ENCODE measurements at places on chromosomes 7 and 10.

GRCh38 chr7:101200504-101200861, 353 bp downstream of the MOGAT3 start:
- DNase-seq, result no peak

GRCh38 chr7:107262857-107263256, 94.1 kb downstream of the HBP1 start:
- DNase-seq, result no peak

DNA sequence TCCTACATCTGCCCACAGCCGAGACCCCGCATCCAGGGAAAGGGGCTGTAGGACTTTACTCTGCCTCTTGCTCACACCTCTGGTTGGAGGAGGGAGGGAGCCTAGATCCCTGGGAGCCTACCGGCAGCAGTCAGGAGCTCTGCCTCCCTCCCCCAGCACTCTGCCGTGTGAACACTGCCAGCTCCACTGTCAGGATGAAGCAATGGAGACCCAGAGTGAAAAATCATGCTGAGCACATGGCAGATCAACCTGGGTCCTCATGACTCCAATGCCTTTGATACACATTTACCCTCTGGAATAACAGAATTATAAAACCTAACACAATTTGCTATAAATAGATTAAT, 477.7 kb downstream of the TNS3 start:
- DNase-seq, result no peak

- no peak for DNase-seq
Observed at GRCh38 chr10:126617208-126617607, 53.3 kb downstream of the C10orf90 start.

- DNase-seq, result no peak
Observed at GRCh38 chr7:155533827-155534690, 12.3 kb downstream of the CNPY1 start.

DNA sequence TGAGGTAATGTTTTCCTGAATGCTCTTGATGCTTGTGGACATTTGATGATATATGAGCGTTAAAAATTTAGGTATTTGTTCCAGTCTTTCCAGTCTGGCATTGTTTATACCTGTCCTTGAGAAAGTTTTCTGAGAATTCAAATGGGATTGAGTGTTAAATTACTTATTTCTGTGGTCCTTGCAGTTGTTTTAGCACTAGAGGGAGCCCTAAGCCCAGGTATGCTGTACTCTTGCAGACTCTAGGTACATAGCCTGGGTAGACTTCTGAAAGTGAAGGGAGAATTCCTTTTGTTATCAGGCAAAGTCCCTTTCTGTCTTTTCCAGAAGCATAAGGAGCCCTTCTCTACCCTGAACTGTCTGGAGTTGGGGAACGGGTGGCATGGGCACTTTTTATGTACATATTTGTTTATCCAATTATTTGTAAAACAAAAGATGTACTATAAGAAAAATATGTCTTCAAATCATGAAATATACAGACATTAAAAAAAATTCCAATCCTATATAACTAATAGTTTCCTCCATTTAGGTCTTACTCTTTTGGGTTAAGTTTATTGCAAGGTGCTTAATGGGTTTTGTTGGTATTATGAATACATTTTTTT, 262.1 kb downstream of the ATRNL1 start:
- DNase-seq, result no peak

DNA sequence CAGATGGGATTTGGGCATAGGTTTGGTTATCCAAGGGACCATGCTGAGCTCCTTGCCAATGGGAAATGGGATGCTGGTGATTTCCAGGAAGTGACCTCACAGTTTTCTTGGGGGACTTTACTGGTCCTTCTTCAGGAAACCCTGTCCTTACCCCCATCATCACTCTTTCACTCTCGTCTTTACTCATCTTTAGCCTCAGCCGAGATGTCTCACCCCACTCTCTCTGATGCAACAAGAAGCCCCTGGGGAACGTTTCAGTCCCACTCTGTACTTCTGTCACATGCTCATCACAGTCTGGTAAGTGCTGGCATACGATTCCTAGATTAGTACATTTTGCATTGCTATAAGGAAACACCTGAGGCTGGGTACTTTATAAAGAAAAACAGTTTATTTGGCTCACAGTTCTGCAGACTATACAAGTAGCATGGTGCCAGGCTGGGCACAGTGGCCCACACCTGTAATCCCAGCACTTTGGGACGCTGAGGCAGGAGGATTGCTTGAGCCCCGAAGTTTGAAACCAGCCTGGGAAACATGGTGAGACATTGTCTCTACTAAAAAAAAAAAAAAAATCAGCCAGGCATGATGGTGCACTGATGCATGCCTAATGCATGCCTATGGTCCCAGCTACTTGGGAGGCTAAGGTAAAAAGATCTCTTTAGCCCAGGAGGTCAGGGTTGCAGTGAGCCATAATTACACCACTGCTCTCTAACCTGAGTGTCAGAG, 63.5 kb upstream of the VKORC1L1 start:
- DNase-seq, result no peak

DNA sequence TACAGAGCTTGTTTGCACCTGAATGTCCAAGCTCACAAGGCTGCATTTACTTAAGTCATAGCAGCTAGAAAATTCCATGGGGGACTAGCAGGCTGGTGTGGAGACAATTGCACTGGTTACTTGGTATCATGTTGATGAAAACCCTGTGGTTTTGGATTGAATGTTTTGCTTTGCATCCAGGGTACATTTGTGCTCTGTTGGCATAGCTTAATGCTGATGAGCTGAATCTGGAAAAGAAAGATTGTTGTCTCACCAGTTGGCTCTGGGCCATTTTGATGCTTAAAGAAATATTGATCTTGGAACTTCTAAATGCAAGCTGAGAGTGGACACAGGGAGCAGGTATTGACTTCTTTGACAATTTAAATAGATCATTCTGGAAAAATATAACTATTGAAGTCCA, 122.5 kb upstream of the MBL2 start:
- no peak for DNase-seq

DNA sequence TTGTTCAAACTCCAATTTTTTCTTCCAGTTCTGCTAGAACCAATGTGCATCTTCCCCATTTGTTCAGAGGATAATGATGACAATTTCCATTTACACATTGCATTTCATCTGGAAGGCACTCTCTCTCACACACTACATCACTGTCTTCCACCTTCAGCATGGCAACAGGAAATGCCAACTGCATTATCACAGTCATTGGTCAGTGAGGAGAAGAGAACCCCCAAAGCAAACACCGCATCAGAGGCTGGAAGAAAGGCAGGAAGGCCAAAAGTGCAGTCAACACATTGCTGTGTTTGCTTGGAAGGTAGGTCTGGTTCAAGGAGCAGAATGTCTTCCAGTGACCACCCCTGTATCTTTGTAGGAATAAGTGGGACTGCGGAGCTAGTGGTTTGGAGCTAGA, 192.2 kb upstream of the RHOBTB1 start:
- no peak for DNase-seq

DNA sequence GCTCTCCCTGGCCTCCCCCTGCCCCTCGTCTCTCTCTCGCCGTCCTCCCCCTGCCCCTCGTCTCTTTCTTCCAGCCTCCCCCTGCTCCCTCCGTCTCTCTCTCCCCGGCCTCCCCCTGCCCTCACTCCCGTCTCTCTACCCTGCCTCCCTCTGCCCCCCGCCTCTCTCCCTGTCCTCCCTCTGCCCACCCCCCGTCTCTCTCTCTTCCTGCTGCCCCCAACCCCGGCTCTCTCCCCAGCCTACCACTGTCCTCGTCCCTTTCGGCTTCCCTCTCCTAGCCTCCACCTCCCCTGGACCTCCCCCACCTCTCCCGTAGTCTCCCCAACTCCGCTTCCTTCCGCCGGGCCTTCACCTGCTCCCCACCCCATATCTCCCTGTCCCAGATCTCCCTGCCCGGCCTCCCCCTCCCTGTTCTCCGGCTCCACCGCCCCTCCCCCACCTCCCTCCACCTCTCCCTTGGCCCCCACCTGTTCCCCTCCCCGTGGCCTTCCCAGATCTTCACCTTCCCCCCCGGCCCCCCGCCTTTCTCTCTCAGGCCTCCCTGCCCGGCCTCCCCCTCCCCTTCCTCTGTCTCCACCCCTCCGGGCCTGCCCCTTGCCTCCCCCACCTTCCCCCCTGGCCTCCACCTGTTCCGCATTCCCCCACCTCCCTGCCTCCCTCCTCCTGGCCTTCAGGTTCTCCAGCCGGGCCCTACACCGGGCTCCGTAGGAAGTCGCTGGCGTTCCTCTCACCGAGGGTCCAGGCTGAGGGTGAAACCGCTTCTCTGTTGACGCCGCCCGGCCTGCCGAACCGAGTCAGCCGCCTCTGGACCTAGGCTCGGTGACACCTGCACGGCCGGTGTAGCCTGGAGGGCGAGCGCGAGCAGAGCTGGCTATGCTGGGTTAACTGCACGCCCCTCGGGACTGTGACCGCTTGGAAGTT, 1.2 kb downstream of the GET4 start:
- no peak for DNase-seq

GRCh38 chr7:43669286-43670081, 59.8 kb downstream of the COA1 start:
- peak; percentile 79 for DNase-seq

DNA sequence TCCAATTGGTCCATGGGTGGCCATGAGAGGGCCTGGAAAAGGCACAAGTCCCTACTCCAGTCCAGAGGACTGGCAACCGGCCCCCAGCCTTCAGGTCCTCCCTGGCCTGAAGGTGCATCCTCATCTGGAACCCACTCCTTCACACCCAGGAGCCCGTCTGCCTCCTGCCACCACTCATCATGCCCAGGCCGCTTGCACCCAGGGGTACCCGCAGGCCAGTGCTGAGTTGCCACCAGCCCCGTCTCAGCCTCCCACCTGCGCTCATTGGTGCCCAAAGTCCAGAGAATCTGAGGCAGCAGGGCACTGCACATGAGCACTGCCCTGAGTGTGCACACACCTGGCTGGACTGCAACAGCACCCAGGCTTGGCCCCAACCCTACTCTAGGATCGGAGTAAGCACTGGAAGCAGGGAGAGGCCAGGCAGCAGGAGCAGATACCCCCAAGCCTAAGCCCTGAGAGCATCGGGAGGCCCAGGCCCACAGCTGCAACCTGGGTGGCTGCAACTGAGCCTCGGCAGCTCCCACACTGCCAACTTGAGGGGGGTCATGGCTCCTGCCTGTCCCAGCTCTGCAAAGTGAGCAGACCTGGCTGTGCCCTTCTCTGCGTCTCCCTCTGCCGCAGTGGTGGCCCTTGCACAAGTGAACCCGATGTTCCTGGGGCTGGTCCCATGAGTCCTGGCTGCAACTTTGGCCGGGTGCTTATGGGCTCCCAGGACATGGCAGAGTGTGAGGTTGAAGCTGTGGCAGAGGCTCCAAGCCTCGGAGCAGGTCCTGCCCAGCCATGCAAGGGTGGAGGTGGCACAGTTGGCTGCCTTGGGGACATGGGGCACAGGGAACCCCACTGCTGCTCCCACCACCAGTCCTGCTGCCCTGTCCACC, 44.3 kb downstream of the TCERG1L start:
- DNase-seq, result no peak

DNA sequence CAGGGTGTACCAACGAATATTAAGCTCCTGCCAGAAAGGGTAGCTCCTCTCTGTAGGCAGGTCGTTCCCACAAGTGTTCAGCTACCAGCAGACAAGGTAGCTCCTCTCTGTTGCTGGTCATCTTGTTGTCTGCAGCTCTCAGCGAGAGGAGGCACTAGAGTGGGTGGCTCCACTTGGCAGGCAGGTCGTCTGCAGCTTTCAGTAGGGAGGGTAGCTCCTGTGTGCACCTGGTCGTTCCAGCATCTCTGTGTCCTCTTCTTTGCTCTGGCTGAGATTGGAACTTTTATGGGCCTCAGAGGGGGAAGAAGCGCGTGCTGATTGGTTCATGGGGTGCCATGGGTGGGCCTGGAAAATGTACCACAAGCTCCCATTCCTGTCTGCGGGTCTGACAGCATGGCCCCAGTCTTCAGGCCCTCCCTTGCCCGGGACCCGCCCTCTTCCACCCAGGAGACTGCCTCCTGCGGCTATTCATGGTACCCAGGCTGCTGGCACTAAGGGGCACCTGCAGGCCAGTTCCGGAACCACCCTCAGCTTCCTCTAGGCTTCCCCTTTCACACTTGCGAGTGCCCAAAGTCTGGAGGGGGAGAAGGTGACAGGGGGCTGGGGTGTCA, 63.9 kb upstream of the CACNA2D1 start:
- no peak for DNase-seq

- DNase-seq, result no peak
Observed at GRCh38 chr7:158362001-158362400, 225.6 kb downstream of the PTPRN2 start.

- DNase-seq, result no peak
Observed at GRCh38 chr7:39735903-39736302, 112.5 kb downstream of the RALA start.

DNA sequence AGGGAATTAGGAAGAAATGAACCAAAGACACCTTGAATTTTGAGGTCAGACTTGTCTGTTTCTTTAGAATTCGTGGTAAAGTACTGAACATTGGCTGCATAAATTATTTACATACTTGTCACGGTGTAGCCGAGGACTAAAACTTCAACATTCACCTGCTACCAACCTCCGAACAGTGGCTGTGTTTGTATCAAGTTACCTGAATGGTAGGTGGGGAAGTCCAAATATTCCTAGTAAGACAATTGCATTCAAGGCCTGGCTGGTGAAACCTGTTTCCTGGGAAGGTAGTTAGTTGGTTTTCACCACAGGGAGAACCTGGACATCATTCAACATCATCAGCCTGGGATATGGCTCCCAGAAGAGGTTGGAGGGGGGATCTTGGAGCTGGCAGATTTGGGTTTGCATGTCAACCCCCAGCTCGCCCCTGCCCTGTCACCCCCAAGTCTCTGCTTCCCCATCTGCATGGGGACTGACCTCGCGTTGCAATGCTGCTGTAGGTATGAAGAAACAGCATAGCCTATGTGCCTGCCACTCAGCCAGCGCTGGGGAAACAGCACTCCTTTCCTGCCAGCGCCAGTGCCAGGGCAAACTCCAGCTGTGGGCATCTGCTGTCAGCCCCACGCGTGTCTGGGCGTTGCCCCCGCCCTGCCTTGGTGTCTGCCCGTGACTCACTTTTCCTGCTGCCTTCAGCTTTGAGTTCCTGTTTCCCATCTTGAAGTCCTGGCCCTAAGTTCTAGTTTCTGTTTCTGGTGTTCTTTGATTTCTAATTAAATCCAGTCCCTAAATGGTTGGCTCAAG, 12.7 kb upstream of the LARP4B start:
- no peak for DNase-seq

- no peak for DNase-seq
Observed at GRCh38 chr7:1254281-1255079, 21.8 kb downstream of the UNCX start.

Data from CD4-positive, alpha-beta memory T cell (primary cell).